ENCODE measurements at places on chromosomes 13 and 19. TPM values are rescaled to one million over a fixed set of nuclear protein-coding genes. Genes with fewer than 3 reads are reported as not detected.
A peak's percentile ranks its signal among the peaks of the same experiment; 100 is the strongest.

- DNase-seq: no peak
Measured at GRCh38 chr19:15974856-15975255, 26.0 kb downstream of the OR10H4 start.

DNA sequence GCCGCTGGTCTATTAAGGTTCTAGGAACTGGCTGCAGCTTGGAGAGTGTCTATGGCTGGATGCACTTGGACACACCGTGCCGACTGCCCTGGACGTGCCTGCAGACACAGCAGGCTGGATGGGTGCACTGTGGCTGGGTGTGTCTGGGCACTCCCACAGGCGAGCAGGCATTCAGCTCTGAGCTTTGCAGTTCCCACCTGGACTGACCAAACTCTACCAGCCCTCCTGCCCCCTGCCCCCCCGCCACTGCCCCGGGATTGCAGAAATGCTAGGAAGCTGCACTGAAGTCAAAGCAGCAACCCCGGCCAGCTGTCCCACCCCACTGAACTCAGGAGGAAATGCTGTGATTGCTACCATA is 7.0 kb upstream of the LRP3 start:
- peak; percentile 48 for DNase-seq

- DNase-seq: no peak
Measured at GRCh38 chr19:1872807-1873523, 9.6 kb upstream of the KLF16 start.

DNA sequence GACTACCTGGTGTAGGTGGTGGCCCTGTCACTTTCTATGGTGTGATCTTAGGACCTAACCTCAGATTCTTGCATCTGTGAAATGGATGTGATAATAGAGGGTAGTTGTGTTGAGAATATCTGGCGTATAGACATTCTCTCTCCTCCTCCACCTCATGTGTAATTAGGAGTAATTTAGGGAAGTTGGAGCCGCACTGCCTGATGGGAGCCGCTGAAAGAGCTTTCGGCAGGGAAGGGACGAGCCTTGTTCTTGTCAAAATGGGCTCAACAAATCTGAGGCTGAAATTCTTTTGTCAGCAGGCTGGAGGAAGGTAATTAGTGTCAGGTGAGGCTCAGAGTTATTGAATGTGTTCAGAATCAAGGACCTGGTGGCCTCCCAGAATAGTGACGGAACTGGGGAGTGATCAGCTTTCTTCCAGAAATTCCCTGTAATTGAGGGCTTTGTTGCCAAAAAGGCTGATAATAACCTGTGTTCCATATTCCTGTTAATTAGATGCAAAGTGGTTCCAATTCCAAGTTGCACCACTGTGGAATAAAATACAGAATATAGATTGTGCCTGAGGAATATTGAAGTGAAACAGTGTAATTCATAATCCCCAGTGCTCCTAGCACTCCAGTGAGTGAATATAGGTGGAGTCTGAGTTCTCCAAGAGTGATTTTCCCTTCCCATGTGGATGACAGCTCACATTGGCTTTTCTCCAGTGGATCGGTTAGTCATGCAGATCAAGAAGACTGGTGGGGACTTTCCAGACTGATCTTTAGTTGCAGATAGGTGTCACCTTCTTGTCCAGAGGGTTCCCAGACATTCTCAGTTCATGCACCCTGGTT is 47.5 kb downstream of the SPATA13 start:
- peak; percentile 60 for DNase-seq

- peak; percentile 6 for DNase-seq
Measured at GRCh38 chr13:98813993-98814392, 61.5 kb upstream of the SLC15A1 start.

DNA sequence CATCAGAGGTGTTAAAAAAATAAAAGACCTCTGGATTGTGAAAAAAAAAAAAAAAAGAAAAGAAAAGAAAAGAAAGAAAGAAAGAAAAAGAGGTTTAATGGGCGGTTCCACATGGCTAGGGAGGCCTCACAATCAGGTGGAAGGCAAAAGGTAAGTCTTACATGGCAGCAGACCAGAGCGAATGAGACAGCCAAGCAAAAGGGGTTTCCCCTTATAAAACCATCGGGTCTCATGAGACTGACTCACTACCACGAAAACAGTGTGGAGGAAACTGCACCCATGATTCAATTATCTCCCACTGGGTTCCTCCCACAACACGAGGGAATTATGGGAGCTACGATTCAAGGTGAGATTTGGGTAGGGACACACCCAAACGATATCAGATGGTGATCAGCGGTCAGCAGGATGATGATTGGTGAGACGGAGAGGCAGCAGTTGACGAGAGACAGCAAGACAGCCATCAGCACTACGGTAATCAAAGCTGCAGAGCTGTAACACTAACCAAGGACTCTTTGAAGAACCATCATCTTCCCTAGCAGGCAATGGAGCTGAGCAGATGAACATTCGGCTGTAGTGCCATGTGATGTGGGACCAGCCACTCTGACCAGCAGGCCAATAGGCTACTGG is 3.9 kb upstream of the CD209 start:
- peak; percentile 51 for DNase-seq

DNA sequence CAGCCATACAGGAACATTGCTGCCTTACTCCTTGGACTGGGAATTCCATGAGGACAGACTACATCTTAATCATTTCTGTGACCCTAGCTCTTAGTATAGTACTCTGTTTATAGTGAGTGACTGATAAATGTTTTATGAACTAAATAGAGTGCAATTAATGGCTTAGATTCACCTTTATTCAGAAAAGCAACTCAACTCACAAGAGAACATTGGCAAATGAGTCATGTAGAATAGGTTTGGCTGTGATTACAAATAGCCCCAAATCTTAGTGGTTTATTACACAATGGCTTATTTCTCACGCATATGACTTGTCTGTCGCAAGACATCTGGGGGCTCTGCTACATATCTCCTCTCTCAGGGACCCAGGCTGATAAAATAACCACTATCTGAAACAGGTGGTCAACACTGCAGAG is 121.6 kb upstream of the KL start:
- DNase-seq: no peak

DNA sequence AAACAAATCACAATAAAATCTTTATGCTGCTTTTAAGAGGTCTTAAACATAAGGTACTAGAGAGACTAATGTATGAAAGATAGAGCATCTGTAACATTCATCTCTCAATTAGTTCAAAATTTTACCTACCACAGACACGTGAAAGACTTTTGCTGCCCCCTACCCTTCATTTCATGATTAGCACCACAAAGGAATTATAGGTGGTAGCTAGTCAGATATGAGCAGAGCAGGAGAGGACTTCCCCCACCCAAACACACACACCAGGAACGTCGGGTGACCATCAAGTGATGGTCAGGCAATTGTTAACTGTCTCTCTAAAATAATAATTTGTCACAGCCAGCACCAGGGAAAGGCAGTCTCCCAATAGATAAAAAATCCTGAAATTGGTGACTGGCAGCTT is 1531.7 kb upstream of the SPRY2 start:
- peak; percentile 6 for DNase-seq

POSTN gene
- total RNA-seq: not detected

DNA sequence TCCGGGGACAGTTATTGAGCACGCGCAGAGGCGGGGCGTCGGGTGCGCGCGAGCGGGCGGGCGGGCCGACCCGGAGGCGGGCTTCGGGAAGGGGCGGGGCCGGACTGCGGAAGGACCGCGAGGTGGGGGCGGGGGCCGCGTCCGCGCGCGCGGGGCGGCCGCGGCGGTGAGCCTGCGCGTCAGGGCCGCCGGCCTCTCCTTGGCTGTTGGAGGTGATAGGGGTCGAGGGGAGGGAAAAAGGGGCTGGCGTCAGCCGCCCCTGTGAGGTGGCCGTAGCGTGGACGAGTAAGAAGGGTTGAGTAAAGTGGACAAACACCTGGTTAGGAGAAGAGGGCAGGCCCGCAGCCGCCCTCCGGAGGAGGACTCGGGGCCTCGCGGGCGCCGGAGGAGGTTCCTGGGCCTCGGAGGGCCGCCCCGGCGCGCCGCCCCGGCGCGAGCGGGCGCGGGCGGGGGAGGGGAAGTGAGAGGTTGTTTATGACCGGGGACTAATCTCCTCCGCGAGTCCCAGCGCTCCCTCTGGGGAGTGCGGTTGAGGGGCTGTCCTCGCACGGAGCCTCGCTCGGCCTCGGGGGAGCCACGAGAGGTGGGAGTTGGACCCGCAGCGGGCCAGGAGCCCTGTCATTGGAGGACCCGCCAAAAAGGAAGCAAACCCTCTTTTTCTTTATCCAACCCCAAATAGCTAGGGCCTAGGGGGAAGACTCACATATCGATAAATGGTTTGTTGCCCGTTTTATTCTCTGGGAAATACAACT is 547 bp upstream of the INTS6 start:
- DNase-seq: no peak

DNA sequence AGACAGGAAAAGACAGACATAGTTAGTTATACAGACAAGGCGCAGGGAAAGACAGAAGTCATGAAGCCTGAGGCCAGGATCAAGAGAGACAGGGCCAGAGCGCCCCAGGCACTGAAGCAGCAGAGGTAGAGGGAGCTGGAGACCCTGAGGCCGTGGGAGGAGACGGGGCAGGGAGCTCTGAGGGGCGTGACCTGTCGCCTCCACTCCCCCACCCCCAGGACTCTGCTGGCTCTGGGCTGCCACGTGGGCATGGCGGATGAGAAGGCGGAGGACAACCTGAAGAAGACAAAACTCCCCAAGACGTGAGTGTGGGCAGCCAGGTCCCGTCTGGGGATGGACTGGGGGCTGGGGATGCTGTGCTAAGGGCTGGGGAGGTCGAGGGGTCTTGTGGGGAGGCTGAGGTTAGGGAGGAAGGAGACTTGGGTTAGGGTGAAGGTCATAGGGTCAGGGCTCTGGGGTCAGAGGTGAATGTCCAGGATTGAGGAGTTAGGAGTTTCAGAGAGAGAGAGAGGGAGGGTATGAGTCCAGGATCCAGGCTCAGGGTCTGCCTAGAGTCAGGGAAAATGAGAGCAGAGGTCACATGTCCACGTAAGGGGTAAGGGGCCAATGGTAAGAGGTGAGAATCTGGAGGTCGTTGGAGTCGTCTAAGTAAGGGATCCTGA is 31.1 kb downstream of the RYR1 start:
- no peak for DNase-seq

DCT gene
- total RNA-seq: 0.17 TPM

- DNase-seq: no peak
Measured at GRCh38 chr13:55497486-55497885, 1643.2 kb upstream of the PRR20A start.

- DNase-seq: peak; percentile 74
Measured at GRCh38 chr13:44921931-44922758, 67.1 kb downstream of the NUFIP1 start.

GRCh38 chr19:54206030-54206830 is 5.6 kb downstream of the RPS9 start:
- no peak for DNase-seq

DNA sequence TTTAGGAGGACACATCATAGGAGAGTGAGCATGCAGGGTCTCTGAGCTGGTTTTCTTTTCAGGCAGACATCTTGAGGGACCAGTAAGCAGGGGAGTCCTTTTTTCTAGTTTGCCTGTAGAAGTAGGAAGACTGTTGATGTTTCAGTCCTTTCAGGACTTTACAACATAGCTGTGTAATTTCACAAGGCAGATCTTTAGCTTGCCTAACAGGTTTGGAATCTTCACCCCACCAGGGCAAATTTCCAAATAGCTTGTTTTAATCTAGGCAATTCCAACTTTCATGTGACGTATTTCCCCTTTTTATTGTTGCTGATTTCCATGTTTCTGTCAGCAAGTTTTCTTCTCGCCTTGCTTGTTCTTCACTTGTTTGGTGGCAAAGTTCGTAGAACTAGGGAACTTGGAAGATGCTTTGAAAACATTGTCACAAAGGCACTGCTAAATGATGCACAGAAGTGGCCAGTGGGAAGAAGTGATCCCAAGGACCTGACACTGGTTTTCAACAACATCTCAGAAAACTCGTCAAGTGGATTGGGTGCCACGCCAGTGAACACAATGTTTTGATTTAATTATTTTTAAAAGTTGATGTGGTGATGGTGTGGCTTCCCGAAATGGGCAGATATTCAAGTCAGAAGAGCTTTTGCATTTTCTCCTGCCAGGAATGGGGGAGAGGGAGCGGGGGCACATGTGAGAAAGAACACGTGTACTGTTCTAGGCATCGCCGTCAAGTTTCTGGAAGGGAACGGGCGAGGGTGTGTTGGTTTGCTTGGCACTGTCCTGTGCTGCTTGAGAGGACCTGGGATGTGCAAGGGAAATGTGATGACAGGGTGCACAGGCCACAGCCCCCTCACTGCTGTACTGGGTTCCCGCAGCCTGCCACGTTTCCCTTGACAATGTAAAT is 418.6 kb downstream of the OXGR1 start:
- DNase-seq: no peak

- no peak for DNase-seq
Measured at GRCh38 chr13:64867856-64868255, 2362.3 kb downstream of the PCDH9 start.

All from Caki2 (cell line).